ENCODE measurements at places on chromosomes 7 and 10. TPM values are rescaled to one million over a fixed set of nuclear protein-coding genes. Genes with fewer than 3 reads are reported as not detected.

DNA sequence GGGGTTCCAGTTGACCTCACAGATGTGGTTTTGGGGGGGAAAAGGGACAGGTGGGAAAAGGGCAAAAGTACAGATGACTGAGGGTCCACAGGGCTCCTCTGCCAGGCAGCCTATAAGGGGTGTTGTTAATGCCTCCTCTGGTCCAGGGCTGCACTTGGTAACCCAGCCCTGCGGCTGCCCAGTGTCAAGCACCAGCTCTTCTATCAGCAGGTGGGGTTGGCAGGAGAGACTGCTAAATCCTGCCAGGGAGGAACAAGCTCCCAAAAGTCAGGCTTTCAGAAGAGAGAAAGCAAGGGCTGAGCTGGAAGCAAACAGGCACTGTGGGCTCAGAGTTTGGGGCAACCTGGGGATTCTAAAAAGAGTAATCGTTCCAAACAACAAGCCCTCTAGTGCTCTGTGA lies 39.1 kb downstream of the LRRC20 start:
- peaks cover 24% of the 10 kb centered on the region for H3K27me3 ChIP-seq
- H3K4me3 ChIP-seq = no peak overlapping the region
- H3K4me1 ChIP-seq = no peaks in the 10 kb centered on the region
- H3K36me3 ChIP-seq = no peaks in the 10 kb centered on the region

DNA sequence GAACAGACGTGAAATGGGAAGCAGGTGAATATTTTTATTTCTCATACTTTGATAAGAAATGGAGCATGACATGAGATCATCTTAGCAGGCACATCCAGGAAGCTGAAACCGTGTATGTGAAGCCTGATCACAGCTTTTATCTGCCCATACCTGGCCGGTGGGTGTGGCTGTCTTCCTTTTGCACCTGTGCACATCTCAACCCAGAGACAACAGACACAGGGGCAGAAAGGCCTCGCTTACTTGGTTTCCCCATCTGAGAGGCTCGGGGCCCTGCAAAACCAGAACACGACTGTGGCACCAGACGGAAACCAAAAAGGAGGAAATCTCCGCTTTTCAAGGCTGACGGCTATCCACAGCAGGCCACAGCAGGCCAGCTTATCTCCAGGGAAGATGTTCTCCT lies 116.4 kb downstream of the TCERG1L start:
- H3K4me3 ChIP-seq = no peak overlapping the region
- DNase-seq = no peak
- H3K27me3 ChIP-seq = no peaks in the 10 kb centered on the region
- peaks cover 6% of the 10 kb centered on the region for H3K36me3 ChIP-seq
- H3K4me1 ChIP-seq = no peaks in the 10 kb centered on the region
- no peak overlapping the region for H3K27ac ChIP-seq

DNA sequence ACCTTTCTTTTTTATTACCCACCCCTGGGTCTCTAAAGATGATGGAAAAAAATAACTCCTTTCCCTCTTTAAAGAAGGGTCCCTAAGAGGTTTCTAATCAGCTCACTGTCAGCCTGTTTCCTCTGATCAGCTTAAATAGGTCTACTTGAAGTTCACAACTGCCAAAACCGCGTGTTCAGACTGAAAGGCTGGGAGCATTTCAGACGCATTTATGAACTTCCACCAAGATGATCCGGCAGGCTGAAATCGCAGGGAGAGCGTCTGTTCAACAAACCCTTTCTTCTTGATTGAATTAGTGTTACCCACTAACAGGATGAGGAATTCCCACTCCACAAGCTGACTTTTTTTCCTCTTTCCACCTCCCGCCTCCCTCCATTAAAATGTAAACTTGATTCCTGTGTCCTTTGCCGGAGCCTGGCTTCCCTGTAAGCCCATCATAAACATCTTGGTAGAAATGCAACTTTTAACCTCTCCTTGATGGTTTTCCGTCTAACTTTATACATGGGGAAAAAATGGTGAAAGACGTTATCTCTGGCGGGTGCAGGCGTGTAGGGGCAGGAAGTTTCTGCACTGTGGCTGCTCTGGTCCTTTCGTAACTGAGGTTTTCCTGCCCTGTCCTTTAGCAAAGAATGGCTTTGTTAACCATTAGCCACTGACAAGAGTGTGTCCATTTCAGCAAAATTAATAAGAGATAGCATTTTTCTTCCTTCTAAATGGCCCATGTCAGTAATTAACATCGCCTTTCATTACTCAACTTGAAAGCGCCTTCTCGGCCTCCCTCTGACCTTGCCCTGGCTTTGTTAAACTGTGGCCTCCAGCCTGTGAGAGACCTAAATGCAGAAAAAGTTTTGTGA lies 130.7 kb downstream of the BAMBI start:
- no peaks in the 10 kb centered on the region for H3K36me3 ChIP-seq
- H3K4me3 ChIP-seq = no peak overlapping the region
- no peak for DNase-seq
- H3K4me1 ChIP-seq = peaks cover 7% of the 10 kb centered on the region
- peaks cover 6% of the 10 kb centered on the region for H3K27me3 ChIP-seq

DNA sequence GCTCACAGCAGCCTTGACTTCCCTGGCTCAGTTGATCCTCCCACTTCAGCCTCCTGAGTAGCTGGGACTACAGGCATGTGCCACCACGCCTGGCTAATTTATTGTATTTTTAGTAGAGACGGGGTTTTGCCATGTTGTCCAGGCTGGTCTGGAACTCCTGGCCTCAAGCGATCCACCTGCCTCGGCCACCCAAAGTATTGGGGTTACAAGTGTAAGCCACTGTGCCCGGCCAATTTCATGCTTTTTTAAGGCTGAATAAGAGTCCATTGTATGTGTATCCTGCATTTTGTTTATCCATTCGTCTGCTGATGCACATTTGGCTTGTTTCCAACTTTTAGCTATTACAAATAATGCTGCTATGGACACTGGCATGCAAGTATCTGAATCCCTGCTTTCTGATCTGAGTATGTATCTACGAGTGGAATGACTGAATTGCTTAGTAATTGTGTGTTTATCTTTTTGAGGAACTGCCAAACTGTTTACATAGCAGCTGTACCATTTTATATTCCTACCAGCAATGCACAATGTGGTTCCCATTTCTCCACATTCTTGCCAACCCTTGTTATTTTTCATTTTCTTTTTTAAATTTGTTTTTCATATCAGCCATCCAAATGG lies 37.3 kb upstream of the TPST1 start:
- H3K4me1 ChIP-seq = peaks cover 22% of the 10 kb centered on the region
- H3K27me3 ChIP-seq = no peaks in the 10 kb centered on the region
- DNase-seq = peak; percentile 93
- H3K36me3 ChIP-seq = no peaks in the 10 kb centered on the region

GRCh38 chr7:55964261-55965099 lies at the start of gene NIPSNAP2:
TSS of gene NIPSNAP2 (plus strand) at chr7:55964585. CDS start at chr7:55964610, 25 bp downstream.
- peaks cover 41% of the 10 kb centered on the region for H3K4me1 ChIP-seq
- peak; percentile 13 for DNase-seq
- H3K27ac ChIP-seq = peak within 1 kb of the TSS; percentile 92
- peak within 1 kb of the TSS; percentile 91 for H3K4me3 ChIP-seq
- peaks cover 8% of the 10 kb centered on the region for H3K27me3 ChIP-seq

DNA sequence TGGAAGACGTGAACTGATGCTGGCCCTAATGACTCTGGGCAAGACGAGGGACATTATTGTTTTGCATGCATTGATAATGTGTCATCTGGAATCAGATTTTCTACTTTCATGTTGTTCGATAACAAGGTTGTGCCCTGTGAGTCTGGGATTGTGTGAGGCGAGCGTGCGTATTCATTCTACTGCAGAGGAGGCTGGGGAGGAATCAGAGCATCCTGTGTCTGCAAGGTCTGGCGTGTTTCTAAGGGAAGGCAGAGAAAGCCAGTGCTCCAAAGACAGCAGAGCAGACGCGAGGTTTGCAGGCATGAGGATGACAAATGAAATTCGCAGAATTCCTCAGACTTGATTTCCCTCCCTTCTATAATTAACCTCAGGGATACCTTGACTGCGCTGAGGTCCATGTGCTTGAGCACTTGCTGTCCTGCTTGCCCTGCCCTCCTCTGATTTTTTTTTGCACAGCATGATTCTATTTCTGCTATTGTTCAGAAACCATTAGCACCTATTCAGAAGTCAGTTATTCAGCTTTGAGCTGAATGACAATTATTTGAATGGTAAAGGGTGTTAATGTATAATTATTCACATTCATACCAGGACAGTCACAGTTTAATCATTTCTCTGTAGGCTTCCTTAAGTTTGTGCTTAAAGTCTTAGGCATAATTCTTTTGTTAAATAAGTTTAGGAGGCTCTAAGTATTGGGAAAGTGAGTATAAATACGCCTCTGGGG lies 233.6 kb downstream of the EBF3 start:
- H3K4me1 ChIP-seq = no peaks in the 10 kb centered on the region
- peaks cover 2% of the 10 kb centered on the region for H3K27me3 ChIP-seq
- no peak overlapping the region for H3K27ac ChIP-seq
- no peak overlapping the region for H3K4me3 ChIP-seq
- DNase-seq = no peak

- H3K27ac ChIP-seq = peak overlapping the region; percentile 51
- peaks cover 31% of the 10 kb centered on the region for H3K4me1 ChIP-seq
Measured at GRCh38 chr7:44979481-44980392, 922 bp upstream of the MYO1G start.

Gene CXCL12
- 189 TPM for total RNA-seq

GRCh38 chr10:122699796-122700455 lies at the start of gene C10orf120:
TSS of gene C10orf120 (minus strand) at chr10:122699846. CDS start at chr10:122699790, 56 bp downstream.
- H3K4me3 ChIP-seq = no peak within 1 kb of the TSS
- H3K4me1 ChIP-seq = no peaks in the 10 kb centered on the region
- no peaks in the 10 kb centered on the region for H3K36me3 ChIP-seq
- no peak for DNase-seq

GRCh38 chr7:650339-651031 lies 76.0 kb upstream of the DNAAF5 start:
- DNase-seq = no peak
- no peaks in the 10 kb centered on the region for H3K4me1 ChIP-seq
- H3K4me3 ChIP-seq = no peak overlapping the region
- H3K27ac ChIP-seq = no peak overlapping the region

DNA sequence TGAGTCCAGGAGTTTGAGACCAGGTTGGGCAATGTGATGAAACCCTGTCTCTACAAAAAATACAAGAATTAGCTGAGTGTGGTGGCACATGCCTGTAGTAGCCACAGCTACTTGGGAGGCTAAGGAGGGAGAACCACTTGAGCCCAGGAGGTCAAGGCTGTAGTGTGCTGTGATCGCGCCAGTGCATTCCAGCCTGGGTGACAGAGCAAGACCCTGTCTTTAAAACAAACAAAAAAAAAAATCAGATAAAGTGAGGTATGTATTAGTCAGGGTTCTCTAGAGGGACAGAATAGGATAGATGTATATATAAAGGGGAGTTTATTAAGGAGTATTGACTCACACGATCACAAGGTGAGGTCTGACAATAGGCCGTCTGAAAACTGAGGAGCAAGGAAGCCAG lies 101.5 kb upstream of the GPR26 start:
- H3K27ac ChIP-seq = no peak overlapping the region
- no peaks in the 10 kb centered on the region for H3K36me3 ChIP-seq
- H3K4me3 ChIP-seq = no peak overlapping the region
- H3K4me1 ChIP-seq = no peaks in the 10 kb centered on the region
- peak; percentile 11 for DNase-seq

DNA sequence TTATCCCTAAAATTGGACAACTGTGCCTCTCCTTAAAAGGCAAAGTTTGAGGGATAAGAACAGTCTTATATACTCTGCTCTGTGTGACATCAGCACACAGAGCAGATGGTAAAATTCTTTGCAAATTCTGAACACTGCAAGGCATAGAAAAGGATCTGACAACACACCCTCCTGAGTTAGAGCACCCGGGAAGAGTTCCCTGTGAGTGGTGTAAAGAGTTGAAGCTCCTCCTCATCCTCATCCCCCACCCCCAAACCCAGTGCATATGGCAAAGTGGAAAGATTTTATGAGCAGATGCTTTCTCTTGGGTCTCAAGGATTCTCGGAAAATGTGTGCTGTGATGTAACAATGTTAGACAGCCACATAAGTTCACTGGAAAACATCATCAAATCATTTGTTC lies 40.0 kb upstream of the DGKI start:
- no peak overlapping the region for H3K4me3 ChIP-seq
- H3K4me1 ChIP-seq = peaks cover 71% of the 10 kb centered on the region
- H3K36me3 ChIP-seq = peaks cover 61% of the 10 kb centered on the region
- no peak for DNase-seq

DNA sequence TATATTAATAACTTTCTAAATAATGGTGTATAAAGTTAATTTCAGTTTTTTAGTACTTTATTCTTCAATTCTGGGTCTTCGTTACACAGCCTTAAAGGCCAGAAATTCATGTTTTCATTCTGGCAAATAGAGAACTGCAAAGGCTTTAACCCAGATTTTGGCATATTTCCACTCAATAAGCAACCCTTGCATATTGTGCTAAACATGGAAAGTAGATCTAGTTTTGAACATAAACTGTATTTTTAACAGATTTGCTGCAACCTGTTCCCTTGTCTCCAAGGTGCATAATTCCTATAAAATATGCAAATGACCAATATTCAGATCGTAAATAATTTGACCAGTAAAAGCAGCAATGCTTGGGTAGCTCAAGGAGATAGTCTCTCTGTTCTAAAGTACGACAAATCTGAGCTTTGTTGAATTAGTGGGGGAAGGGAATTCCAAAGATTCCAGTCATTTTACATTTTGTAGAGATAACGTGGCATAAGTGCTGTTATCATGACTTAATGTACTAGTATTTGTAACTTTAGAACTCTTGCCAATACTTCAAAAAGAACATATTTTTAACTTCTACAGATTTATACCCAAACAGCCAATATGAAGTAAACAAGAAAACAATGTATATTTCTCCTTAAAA lies 46.4 kb upstream of the RSBN1L start:
- peak overlapping the region; percentile 46 for H3K4me3 ChIP-seq
- H3K4me1 ChIP-seq = peaks cover 29% of the 10 kb centered on the region
- H3K27me3 ChIP-seq = no peaks in the 10 kb centered on the region
- H3K36me3 ChIP-seq = no peaks in the 10 kb centered on the region

DNA sequence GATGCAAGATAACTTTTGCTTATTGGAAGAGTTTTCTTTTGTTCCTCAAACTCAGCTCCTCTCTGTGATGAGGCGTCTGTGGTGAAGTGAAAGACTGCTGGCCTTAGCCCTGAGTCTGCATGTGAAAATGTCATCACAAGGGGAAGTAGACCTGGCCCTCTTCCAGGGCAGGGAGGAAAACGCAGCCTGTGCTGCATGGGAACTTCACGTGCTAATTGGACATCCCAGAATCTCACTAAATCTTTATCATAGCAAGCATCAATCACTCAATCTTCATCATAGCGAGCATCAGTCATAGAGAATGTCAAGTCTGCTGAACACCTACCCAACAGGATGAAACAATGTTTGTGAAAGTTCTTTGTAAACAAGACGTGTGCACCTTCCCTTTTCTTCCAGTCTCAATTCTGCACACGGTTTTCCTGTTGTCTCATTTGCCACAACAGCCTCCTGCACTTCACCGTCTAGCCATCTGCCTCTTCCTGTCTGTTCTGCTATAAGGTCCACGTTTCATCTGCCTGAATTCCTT lies 314.6 kb downstream of the FRMD4A start:
- H3K4me1 ChIP-seq = peaks cover 27% of the 10 kb centered on the region
- no peak overlapping the region for H3K27ac ChIP-seq
- no peak overlapping the region for H3K4me3 ChIP-seq
- peaks cover 12% of the 10 kb centered on the region for H3K36me3 ChIP-seq

DNA sequence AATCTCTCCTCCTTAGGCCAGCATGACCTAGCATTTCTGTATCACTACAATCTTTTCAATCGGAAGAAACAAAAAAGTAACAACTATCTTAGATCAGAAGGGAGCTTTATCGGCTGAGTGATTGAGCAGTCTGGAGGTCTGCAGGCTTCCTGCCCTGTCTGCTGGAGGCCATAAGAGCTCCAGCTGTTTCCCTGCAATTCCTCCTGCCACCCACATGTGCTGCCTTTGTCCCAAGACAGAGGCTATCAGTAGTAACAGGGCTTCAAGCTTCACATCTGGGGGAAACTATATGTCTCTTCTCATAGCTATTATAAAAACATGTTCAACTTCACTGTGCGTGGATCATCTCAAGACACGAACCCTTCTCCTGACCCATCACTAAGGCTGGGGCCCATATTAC lies 70.1 kb upstream of the VWC2 start:
- H3K27ac ChIP-seq = no peak overlapping the region
- no peaks in the 10 kb centered on the region for H3K4me1 ChIP-seq
- H3K4me3 ChIP-seq = no peak overlapping the region
- DNase-seq = no peak
